ENCODE measurements at places on chromosomes 1 and 21.

DNA sequence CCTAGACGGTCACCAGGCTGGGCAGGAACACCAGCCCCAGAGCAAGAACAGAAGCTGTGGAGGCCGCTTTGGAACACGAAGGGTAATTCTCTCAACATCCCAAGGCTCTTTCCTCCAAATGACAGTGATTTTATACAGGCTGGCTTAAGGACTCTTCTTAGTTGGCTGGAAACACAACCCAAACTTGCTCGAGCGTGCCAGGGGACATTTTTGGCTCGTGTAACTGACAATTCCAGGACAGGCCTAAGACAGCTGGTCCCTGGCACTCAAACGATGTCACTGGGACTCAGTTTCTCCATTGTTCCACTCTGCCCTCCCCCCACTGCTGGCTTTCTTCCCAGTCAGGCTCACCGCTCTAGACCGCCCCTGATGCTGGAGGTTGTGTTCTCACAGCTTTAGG is 164.7 kb downstream of the NPHP4 start:
- no peak for DNase-seq

- DNase-seq, result no peak
These were observed 4.0 kb upstream of the LAMC1 start for GRCh38 chr1:183019139-183019740.

DNA sequence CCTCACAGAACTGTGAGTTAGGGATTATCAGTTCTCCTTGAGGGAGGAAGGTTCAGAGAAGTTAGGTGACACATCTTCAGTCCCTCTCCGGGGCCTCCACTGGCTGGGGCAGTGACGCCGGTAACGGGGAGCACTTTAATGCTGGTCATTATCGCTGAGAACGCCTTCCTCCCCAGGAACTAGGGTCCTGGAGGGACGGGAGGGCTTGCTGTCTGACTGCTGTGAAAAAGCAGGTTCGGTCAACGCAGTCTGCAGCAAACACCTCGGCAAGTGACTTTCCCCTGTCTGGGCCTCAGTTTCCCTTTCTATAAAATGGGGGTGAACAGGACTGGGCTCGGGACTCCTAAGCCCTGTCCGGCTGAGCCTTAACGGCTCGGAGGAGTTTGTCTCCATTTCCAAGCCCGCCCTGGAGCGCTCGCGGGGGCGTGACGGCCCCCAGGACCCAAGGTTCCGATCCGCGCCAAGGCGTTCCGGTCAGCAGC is 341 bp upstream of the TMEM61 start:
- DNase-seq, result no peak

DNA sequence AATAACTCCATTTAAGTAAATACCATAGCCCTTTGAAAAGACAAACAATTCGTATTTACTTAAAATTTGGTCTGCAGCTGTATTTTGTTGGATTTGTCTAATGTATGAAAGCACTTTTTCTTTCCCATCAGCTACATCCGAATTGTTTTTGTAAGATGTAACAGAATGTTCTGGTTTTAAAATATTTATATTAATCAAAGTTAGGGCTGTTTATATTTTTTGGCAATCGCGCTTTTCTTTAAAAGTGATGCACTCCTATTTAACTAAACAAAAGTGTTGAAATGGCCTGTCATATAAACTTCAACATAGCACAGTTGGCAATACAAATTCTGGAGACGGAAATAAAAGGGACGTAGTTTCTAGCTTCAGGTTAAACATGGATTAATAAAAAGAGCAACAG is 216.3 kb upstream of the ADGRL2 start:
- DNase-seq, result no peak

- no peak for DNase-seq
These were observed 56.7 kb downstream of the MRPS6 start for GRCh38 chr21:34129901-34130715.

GRCh38 chr1:107459204-107459904 is 318.5 kb downstream of the NTNG1 start:
- DNase-seq, result no peak

DNA sequence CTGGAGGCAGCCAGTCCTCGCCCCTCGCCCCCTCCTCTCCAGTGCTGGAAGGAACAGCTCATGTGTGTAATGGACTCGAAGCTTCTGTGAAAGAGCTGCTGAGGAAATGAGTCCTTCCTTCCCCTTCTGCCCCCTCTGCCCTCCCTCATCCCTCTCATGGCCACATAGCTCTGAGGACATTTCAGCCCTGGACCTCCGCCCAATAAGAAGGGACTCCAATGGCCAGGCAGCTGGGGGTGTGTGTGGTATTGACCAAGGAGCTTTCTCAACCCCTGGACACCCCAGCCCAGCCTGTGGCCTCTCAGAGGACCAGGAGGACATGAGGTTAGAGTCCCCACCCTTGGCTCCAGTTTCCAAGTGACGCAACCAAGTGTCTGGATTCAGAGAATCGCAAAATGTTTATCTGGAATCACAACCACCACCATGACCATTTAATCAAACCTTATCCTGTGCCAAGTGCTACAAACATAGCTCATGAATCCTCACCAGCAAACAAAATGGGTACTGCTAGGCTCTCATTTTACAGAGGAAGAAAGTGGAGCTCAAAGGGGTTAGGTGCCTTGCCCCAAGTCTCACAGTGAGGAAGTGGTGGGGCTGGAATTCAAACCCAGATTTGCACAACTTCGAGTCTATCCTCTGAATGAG is 47.8 kb upstream of the ECE1 start:
- peak; percentile 98 for DNase-seq

- DNase-seq, result no peak
These were observed 266.2 kb downstream of the LMO4 start for GRCh38 chr1:87594736-87595383.

GRCh38 chr21:44943686-44944550 is 4.1 kb downstream of the SLX9 start:
- no peak for DNase-seq

DNA sequence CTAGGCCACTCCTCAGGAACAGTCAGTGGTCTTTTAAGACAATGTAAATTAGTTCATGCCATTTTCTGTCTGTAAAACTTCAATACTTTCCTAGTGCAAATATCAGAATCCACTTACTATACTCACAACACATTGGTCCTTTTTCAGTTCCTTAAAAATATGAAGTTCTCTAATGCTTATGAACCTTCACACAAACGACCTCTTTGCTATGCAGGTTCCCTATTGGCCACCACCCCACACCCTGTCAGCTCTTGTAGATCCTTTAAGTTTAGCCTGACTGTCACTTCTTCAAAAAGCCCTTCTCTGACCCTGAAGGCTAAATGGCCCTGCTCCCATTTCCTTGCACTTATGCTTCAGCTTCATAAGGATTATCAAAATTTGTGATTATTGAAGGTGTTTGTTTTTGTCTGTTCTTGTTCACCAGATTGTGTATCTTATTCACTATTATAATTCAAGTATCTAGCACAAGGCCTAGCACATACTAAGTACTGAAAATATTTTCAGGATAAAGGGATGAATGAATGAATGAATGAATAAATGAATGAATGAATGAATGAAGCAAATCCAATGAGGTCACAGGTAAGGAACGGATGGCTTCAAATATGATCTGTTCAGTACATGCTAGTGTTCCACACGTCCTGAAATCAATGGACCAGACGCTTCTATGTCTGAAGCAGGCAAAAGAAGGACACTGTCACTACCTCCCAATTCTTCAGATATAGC is 373.9 kb downstream of the VAV3 start:
- no peak for DNase-seq

DNA sequence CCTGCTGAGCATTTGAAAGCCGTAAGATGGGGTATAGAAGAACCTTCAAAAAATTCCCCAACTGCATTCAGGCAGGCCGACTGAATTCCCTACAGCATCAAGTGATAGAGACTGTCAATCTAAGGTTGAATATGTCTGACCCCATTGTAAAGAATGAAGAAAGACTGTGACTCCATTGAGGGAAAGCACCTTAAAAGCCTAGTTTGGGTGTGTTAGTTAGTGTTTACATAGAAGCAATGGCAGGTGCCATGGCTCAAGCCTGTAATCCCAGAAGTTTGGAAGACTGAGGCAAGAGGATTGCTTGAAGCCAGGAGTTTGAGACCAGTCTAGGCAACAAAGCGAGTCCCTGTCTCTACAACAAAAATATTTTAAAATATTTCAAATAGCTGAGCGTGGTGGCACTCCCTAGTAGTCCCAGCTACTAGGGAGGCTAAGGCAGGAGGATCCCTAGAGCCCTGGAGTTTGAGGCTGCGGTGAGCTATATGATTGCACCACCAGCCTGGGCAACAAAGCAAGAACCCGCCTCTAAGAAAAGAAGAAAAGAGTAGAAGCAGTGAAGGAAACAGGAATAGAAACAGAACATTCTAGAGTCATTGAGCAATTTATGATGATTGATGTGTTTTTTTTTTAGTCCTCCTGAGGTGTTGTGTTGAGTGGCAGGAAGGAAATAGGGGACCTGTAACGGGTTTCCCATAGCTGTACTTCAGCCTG is 15.4 kb downstream of the POLR3GL start:
- DNase-seq, result no peak

DNA sequence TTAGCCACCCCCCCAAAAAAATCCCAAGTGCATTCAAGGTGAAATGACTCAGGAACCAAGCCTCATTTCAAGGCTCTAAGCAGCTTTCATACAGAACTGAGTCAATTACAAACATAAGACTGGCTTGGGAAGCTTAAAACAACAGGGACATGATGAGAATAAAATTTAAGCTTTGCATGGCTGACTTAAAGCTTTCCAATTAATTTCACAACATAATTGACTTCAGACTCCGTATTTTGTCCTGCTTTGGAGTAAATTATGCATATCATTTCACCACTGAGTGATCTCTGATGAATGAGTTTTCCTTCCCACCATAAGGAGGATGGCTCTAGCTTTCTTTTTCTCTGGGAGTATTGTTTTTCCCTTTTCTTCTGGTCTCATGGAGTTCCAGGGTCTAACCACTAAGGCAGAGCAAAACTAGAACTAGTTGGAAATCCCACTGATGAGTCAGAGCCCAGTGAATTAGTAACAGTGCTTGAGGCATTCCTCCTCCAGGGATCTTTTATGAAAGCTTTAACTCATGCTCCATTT is 72.8 kb downstream of the XCL2 start:
- DNase-seq, result no peak

- no peak for DNase-seq
These were observed 20.1 kb downstream of the PPT1 start for GRCh38 chr1:40076895-40077312.

GRCh38 chr1:20390589-20391331 is 95.2 kb downstream of the CAMK2N1 start:
- no peak for DNase-seq

DNA sequence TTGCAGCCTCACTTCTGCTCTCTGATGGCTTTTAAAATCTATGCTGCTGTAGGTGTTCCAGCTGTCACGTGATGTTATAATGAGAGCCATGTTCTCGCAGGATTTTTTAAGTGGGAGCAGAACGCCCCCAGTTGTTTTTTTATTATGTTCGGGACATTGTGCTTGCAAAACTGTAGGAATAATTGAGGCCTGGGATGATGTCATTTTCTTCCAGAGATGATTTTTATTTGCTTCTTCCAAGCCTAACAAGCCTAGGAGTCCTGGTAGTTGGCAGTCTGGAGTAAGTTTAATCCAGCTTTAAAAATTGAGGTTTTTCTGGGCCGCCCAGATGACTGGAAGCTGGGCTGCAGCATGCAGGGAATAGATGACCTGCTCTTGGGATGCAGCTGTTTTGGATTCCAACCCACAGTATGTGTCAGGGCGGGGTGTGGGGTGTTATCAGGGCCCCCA is 34.6 kb upstream of the CHIT1 start:
- DNase-seq, result no peak

GRCh38 chr1:7471836-7472235 is 299.3 kb upstream of the VAMP3 start:
- DNase-seq, result no peak

DNA sequence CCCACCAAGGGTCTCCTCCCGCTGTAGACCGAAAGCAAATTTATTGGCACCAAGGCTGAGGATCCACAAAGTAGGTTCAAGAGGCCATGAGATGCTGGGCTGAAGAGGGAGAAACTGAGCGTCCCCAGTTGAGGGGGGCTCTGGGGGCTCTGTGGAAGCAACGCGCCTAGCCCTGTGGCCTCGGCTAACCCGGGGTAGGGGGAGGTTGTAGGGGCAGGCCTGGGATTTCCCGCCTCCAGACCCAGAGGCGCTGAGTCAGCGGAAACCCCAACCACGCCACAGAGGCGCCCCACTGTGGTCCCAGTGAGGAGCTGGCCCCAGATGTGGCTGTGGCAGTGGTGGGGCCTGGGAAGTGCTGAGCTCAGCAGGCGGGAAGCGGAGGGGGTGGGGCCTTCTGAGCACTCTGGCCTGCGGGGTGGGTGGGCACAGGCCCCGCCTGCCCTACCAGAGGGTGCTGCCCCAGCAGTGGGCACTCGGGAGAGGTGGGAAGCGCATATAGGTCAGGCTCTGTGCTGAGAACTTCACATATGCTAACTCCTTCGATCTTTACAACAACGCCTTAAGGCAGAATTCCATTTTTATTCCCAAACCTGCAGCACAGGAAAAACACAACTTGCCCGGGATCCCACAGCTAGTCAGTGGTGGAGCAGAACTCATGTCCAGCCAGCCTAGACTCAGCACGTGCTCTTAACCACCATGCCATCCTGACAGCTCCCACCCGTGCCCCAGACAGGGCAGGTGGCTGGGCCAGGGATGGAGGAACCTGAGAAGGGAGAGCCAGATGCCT is 1.5 kb upstream of the COL16A1 start:
- DNase-seq, result peak; percentile 85

DNA sequence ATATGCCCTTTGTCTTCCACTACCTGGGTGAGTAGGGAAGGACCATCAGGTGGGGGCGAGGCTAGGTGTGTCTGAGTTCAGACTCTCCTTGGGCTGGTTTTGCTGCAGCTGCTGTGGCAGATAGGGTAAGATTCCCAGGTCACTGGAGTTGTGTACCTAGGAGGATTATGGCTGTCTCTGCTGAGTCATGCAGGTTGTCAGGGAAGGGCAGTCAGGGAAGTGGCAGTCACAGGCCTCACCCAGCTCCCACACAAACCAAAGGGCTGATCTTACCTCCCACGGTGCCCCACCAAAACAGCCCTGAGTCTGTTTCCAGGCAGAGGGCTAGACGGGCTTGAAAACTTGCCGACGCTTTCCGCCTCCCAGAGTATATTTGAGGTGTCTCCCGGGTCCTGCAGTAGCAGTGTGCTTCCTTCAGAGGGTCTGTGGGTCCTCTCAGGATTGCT is 201.6 kb upstream of the PLXNA2 start:
- DNase-seq, result no peak

DNA sequence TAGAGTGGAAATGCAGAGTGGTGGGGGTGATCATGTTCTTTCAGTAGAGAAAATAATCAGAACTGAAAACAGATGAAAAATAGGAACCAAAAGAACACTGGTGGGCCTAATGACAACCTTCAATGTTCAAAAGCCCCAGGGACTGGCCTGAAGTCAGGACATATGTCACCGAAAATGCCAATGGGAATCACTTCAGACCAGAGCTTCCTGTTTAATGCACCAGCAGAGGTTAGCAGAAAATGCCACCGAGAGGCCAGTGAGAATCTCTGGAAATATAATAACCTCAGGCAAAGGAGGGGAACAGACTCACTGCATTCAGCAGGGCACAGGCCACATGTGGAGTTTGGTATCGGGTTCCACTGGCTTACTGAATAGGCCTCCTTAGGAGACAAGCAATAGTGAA is 15.9 kb upstream of the CD58 start:
- DNase-seq, result no peak

All from ovary (tissue), 10 donors.